ENCODE measurements at places on chromosomes 2 and 18.

DNA sequence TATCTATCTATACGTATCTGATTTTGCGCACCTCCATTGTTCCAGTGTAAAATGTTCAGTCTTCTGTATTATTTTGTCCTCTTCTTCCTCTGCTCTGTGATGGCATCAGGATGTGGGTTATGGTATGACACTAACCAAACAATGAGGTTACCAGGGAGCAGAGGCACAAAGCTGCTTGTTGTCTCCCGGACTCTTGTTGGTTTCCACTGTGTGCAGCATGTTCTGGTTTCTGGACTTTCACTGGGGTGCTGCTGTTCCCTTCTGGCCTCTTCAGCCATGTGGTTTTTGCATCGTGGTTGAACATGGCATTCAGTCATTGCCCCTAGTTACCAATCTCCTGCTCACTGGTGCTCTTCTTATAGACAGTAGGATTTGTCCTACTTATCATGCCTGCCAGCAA, 665.9 kb downstream of the CBLN2 start:
- no peak for DNase-seq

- DNase-seq = no peak
These were observed 677.5 kb downstream of the NYAP2 start for GRCh38 chr2:226077031-226077430.

DNA sequence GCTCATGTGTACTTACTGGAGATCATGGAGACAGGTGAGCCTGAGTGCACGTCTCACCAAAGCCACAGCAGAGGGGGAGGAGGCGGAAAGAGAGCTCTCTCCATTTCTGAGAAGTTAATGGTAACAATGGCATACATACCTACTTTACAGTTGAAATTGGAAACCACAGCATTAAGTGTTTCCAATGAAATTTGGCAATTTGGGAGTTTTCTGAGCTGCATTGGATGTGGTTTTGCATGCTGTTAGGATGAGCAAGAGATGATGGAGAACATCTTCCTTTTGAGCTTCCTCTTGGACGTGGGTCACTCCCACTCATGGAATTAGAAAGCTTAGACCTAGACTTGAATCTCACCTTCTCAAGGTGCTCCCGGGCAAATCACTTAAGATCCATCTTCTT, 25.5 kb upstream of the IL37 start:
- DNase-seq = no peak

- no peak for DNase-seq
These were observed 979.2 kb downstream of the CNTNAP5 start for GRCh38 chr2:125004106-125004800.

GRCh38 chr2:104233591-104233990, 620.3 kb upstream of the POU3F3 start:
- DNase-seq = no peak

DNA sequence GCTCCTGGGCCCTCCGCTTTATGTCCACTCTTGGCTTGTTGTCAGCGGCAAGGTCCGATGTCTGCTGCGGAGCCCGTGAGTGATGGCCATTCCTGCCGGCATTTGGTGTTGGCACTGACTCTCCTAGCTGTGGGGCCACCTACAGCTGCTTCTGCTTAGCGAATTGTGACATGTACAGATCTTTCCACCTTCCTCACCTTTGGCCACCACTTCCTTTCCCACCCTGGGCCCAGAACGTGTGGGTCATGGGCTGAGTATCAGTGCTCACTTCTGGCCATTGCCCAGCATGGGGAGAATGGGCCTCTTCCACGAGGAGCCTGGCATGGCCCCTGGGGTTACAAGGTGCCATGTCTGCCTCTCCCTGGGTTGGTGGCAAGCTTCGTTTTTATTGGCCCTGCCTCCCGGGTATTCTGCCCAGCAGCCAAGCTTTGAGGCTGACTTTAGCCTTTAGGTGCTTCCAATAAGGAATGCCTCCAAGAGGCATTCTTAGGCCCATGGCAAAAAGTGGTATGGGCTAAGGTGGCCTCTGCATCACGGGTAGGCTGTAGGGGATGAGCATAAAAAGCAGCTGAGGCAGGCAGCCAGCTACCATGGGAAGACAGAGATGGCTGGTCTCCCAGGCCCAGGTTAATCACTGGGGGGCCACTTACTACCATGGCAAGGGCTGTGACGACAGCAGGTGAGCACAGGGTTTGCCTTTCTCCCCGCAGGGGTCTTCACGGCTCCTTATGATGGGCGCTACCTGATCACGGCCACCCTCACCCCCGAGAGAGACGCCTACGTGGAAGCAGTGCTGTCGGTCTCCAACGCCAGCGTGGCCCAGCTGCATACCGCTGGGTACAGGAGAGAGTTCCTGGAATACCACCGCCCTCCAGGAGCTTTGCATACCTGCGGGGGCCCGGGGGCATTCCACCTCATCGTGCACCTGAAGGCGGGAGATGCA, 65.8 kb downstream of the EMILIN2 start:
- no peak for DNase-seq

DNA sequence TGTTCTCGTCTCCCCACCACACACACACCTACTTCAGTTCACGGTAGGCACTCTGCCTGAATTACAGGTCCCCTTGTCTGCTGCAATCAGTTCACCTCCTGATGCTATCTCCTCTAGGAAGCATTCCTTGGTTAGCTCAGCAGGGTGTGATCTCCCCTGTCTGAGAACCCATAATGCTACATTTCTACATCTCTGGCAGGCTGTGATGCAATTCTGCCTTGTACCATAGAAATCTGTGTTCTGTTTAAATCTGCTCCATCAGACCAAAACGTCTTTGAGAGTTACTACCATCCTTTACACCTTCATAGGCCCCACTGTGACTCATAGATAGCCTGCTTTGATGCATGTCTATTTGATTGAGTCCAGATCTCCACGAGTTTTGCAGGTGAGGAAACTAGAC, 103.9 kb downstream of the TTC32 start:
- DNase-seq = no peak

DNA sequence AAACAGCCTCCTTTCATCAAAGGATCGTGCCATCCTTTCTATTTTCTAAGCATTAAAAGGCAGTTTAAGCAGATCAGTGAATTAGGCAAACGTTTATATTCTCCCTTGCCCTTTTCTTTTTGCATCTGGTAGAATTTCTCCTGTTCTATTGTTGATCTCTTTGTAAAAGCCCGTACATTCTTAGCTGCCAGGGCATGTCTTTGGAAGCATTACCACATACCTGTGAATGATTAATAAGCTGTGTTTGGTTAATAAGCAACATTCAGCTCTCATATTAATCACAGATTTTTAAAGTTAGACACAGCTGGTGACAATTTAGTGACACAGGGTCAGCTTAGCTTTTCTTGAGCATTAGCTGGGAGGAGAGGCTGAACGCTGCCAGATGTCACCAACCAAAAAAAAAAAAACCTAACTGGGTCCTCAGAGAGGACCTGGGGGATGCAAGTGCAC, 33.8 kb upstream of the CYP1B1 start:
- no peak for DNase-seq

Data from stimulated activated CD4-positive, alpha-beta T cell treated with anti-CD3 and anti-CD28 coated beads, Interleukin-2, amount 100 ng/mL, for 4 hours (primary cell).